ENCODE measurements at places on chromosomes 6 and 20.

DNA sequence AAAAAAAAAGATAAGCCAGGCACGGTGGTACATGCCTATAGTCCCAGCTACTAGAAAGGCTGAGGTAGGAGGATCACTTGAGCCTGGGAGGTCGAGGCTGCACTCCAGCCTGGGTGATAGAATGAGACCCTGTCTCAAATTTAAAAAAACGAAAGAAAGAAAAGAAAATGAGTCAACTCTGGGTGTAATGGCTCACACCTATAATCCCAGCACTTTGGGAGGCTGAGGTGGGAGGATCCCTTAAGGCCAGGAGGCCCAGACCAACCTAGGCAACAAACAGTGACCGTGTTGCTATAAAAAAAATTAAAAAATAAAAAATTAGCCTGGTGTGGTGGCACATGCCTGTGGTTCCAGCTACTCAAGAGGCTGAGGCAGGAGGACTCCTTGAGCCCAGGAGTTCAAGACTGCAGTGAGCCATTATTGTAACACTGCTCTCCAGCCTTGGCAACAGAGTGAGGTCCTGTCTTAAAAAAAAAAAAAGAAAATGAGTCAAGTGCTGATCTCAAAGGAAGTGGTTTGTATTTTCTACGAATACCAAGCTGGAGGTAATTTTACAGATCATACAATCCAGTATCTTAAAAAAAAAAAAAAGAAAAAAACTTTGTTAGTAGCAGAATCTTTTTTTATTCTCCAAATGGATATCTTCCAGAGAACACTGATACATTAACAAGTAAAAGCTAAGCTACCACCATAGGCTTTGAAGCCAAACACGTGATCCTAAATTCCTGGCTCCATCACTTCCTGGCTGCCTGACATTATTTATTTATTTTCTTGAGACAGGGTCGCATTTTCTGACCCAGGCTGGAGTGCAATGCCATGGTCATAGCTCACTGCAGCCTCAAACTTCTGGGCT lies 5.7 kb downstream of the COMMD7 start:
- peak; percentile 67 for DNase-seq

GRCh38 chr6:96186516-96187195 lies 170.9 kb downstream of the FUT9 start:
- no peak for DNase-seq

GRCh38 chr20:41734506-41734945 lies 116.3 kb upstream of the CHD6 start:
- peak; percentile 43 for DNase-seq

DNA sequence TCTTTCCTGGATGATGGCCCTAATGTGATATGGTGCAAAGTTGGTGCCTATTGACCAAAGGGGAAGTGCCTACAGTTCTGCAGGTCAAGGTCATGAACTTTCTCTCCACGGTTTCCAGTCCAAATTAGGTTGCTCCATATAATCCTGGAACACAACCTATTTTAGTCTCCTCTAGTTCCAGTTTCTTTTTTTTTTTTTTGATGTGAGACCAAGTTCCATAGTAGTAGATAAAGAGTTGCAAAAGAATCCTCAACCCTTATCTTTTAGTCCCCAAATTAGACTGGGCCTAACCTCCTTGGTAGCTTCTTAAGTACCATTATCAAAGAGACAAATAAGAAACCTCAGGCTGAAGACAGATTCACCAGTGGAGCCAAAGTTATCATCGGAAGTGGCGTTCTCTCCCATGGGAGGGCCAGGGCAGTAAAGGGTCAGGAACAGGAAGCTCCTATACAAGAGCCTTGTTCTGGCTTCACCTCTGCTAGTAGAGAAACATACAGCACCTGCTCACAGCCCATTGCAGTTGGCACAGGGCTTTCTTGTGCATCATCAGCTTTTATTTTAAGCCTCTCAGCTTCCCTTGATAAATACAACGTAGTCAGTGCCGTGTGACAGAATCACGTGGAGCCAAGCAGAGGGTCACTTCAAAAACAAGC lies 132.2 kb upstream of the RREB1 start:
- DNase-seq: no peak

GRCh38 chr6:113971741-113972140 lies 793 bp upstream of the HDAC2 start:
- no peak for DNase-seq

- no peak for DNase-seq
Measured at GRCh38 chr20:44835116-44835515, 24.8 kb upstream of the RIMS4 start.

DNA sequence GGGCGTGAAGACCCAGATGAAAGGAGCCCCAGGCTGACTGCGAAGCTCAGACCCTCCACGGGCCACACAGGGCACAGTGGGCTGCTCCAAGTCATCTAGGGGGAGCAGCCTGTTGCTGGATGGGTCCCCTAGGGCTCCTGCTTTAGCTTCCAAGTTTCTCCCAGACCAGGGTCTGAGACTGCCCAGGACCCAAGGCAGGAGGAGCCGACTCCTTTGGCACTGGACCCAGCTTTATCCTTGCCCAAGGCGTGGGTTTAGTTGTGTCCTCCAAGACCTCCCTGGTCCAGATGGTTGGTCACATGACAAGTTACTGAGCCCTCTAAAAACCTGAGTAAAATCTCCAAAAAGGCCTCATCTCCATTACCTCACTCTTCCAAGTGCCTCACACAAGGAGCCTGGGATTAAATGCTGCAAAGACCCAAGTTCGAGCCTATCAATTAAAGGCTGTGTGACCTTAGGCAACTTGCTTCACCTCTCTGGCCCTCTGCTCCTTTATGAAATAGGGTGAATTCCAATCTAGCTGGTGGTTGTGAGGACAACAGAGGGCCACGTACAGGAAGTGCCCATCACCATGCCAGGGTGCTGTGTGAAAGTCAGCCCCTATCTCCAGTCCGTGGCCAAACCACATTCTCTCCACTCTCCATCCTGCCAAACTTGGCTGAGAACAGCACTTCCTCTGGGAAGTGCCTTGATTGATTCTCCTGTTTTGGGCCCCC lies 2.5 kb downstream of the NECAB3 start:
- no peak for DNase-seq

- DNase-seq: no peak
Measured at GRCh38 chr6:170296423-170296745, 5.5 kb upstream of the DLL1 start.

- no peak for DNase-seq
Measured at GRCh38 chr20:5596401-5597193, 153.6 kb upstream of the SHLD1 start.

- DNase-seq: peak; percentile 83
Measured at GRCh38 chr6:28606424-28607391, 81.0 kb downstream of the GPX5 start.

GRCh38 chr6:106792536-106793236 lies 163.3 kb downstream of the QRSL1 start:
- DNase-seq: no peak

GRCh38 chr6:379410-380181 lies 12.0 kb upstream of the IRF4 start:
- DNase-seq: no peak

DNA sequence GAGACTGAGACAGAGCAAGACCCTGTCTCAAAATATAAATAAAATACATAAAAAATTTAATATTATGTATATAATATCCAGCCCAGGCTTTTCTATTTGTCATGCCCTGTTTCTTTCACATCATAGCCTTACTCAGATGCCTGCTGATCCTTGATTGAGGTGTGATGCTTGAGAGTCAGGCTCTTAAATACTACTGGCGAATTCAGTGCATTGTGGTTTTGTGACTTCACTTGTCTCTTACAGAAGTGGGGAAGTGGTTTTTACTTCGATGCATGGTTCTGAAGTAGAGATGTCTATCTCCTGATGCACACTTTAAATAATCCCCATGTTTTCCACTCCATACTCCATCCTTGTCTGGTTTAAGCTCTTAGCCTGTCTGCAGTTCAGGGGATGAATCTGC lies 29.1 kb downstream of the ASXL1 start:
- peak; percentile 73 for DNase-seq

DNA sequence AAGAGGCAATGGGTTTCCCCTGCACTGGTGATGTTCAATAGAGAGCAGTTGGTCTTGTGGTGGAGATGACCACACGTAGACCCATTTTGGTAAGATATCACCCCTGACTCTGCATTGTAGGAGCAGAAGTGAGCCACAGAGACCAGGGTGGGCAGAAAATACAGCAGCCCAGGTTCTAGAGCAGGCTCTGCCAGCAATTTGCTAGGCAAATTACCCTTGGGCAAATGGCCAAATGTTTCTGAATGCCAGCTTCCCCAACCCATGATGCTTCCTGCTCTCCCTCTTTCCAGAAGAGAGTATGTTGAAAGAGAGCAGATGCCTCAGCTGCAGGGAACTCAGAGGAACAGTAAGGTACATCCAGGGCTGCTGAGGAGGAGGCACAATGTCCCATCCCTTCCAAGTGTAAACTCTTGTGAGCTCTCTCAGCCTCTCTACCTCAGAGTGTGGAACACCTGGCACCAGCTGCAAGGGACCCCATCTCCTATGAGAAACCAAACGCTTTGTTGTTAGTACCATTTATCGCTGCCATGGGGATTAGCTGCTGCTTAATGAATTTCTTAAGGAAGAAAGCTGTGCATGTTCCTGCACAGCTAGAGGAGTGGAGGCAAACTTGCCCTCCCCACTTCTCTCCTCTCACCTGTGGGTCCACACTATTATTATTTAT lies 317.5 kb upstream of the MOCS1 start:
- no peak for DNase-seq

- DNase-seq: no peak
Measured at GRCh38 chr6:79250559-79250958, 16.1 kb upstream of the HMGN3 start.

Measured in activated CD4-positive, alpha-beta T cell treated with anti-CD3 and anti-CD28 coated beads, Interleukin-2, amount 50 U/mL, for 16 hours (primary cell).